ENCODE measurements at places on chromosomes 5 and 9.
A peak's percentile ranks its signal among the peaks of the same experiment; 100 is the strongest.

- no peak for DNase-seq
Observed at GRCh38 chr5:57450991-57451876, 31.4 kb downstream of the ACTBL2 start.

DNA sequence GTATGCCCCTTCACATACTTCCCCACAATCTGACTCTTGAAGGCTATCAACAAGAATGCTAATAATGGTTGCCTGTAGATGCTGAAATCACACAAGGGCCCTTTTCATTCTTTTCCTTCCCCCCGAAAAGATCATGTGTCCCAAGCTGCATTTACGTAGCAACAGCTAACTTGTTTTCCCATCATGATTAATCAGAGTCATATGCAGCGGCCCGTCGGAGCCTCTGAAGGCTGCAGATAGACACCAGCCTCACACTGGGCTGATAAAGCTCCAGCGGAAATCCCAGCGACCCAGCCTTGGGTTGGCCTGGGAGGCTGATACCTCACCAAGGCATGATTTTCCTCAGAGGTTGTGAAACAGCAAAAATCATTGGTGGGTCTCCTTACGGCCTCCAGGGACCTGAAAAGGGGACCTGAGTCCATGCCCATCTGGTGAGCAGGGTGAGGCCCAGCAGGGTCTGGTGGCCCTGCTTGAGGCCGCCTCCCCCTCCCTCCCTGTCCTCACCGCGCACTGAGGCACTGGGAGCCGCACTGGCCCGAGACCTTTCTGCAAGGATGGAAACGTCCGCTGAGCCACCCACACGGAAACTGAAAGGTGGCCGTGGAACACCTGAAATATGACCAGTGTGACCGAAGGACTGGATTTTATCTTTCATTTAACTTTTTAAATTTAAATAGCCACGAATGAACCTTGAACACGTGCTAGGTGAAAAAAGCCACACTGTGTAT, 114.2 kb upstream of the PHYKPL start:
- no peak for DNase-seq

GRCh38 chr9:131747352-131747751, 7.5 kb upstream of the RAPGEF1 start:
- DNase-seq, result peak; percentile 74

DNA sequence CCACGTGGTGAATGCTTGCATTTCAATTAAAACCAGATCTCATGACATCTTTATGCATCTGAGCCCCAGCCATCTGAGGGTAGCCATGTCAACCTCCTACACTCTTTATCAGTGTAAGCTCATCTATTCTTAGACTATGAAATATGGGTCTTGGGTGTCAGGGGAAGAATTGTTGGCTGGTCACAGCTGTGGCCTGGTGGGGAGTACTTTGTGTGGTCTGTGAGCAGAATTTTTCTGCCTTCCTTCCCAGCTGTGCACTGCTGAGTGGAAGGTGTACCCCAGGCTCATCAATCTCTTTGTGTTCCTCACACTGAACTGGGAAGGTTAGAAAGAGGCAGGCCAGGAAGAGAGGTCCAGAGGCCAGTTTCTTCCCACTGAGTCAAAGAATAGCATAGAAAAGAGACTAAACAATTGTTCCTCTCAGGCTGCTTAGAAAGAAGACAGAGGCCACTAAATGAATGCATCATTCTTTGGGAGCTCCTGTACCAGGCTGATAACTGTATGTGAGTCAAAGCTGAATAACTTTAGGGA, 202.7 kb upstream of the RGMB start:
- DNase-seq, result no peak

- DNase-seq, result no peak
Observed at GRCh38 chr9:74519419-74519818, 22.3 kb downstream of the RORB start.

DNA sequence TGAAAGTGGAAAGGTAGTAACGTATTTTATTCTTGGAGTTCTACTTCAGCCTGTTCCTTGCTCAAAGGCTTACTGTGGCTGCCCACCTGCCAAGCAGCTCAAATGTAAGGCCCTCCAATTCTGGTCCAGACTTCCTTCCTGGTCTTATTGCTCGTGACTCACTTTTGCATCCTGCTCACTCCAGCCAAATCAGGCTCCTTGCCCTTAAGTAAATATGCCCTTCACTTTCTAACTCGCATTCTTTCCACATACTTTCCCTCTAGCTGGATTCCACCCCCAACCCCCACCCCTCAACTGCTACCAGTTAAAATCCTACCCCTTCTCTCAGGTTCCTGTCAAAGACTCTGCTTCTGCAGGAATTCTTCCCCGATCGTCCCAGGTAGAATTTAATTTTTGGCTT, 96.6 kb downstream of the GALNT10 start:
- no peak for DNase-seq

- no peak for DNase-seq
Observed at GRCh38 chr5:160548949-160549645, 127.4 kb downstream of the PTTG1 start.

DNA sequence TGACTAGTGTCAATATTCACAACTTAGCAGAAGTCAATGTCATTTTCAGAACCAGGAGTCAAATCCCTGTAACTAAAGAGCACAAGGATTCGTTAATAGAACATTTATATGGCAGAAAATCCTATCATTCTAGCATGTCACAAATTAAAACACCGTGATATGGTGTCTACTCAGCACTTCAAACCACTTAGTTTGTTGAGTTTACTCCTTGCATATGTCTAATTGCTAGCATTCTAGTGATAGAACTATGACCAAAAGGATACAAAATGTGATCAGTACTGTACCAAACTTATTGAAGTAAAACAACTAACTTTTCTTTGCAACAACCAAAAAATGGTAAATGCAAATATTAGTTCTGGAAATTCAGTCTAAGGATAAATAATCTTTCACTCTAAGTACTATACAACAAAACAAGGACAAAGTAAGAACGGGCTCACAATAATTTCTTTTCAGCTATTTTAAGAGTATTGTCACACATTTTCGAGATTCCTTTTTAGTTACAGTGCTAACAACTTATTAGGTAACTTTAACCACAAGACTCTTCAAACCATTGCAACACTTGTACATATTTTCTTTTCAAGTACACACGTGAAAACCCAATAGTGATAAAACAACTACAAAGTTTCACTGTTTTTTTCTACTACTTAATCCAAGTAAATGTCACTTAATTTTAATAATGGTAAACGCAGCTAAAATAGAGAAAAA, 845.2 kb upstream of the CDH10 start:
- no peak for DNase-seq

- DNase-seq, result no peak
Observed at GRCh38 chr5:9421884-9422283, 124.0 kb downstream of the SEMA5A start.

DNA sequence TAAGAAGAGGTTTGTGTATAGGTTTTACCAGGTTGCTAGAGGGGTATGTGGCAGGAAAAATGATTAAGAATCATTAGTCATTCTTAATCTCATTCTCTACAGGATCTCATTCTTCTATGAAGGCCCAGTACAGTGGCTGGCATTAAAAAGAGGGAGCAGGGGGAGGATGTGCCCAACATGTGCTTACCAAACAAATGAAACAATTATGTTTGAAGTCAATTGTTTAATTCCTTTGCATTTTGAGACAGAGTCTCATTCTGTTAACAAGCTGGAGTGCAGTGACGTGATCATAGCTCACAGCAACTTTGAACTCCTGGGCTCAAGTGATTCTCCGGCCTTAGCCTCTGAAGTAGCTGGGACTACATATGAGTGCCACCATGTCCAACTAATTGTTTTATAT, 23.0 kb downstream of the FNIP1 start:
- DNase-seq, result no peak

- DNase-seq, result no peak
Observed at GRCh38 chr5:33800241-33800950, 91.4 kb downstream of the ADAMTS12 start.

GRCh38 chr9:127905004-127905728, 5.8 kb upstream of the ST6GALNAC6 start:
- DNase-seq, result no peak
